Stimulated activated CD8-positive, alpha-beta memory T cell treated with anti-CD3 and anti-CD28 coated beads, Interleukin-4, amount 100 ng/mL, for 1 hour (primary cell): ENCODE measurements at places on chromosomes 2 and 18.

DNA sequence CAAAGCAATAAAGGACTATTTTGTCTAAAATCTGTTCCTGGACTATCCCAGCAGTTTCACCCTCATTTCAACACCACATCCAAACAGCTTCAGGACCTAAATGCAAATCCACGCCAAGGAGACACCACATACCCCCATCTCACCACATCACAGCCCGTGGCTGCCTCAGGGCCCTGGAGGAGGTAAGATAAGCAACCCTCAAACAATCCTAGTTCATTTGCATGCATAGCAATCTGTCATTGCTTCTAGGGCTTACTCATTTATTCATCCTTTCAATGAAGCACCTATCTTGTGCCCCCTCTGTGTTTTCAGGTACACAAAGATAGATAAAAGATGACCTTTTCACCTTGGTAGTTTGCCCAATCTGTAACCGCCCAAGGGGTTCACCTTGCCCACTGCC, 86.5 kb downstream of the VSNL1 start:
- DNase-seq, result no peak

DNA sequence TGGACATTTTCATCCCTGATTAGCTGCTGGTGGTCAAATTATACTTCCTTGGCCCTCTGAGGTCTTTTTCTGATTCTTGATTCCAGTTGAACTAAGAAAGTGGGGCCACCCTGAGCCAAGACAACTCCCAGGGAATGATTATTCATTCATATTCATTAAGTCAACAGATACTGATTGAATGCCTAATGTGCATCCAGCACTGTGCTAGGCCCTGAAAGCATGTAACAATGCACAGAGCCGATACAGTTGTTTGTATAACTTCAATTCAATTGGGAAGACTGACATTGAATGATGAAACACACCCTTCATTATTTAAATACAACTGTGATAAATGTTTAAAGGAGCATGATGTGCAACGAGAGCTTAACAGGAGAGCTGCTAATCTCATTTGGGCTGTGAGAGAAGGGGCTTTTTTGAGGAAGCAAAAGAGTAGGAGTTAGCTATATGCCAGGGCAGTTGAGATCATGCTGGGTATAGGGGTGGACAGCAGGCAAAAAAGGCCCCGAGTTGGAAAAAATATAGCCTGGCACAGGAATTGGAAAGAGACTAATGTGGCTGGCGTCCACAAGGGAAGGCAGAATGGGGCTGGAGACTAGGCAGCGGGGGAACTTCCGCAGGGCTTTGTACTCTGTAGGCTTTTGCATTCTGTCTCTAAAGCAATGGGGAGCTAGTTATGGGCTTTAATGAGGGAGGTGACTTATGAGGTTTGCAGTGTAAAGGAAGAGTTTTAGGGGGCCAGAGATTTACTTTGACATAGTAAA, 57.2 kb upstream of the ACVR1 start:
- DNase-seq, result no peak

GRCh38 chr2:191869178-191869577, 22.3 kb upstream of the CAVIN2 start:
- DNase-seq, result no peak

DNA sequence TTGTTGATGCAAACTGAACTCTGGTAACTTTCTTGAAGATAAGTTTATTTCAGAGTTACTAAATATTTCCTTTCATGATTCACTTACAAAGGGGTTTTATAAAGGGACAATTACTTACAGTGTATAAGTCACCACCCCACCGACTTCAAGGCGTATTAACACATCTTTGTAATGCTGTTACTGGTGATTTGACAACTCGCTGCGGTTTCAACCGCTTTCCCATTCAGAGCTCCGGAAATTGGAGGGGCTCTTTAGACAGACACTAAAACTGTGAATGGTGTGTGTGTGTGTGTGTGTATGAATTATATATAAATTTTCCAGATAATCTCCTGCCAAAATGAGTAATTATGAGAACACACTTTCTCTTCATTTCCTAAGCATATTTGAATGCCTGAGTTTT, 4.9 kb downstream of the TM4SF20 start:
- DNase-seq, result no peak

- DNase-seq, result no peak
Measured at GRCh38 chr2:212005085-212005671, 533.4 kb downstream of the ERBB4 start.

- no peak for DNase-seq
Measured at GRCh38 chr18:49247781-49248180, 212.7 kb downstream of the DYM start.

- DNase-seq, result no peak
Measured at GRCh38 chr2:205892665-205893259, 193.2 kb downstream of the INO80D start.

- no peak for DNase-seq
Measured at GRCh38 chr2:235658351-235659174, 164.7 kb downstream of the AGAP1 start.

DNA sequence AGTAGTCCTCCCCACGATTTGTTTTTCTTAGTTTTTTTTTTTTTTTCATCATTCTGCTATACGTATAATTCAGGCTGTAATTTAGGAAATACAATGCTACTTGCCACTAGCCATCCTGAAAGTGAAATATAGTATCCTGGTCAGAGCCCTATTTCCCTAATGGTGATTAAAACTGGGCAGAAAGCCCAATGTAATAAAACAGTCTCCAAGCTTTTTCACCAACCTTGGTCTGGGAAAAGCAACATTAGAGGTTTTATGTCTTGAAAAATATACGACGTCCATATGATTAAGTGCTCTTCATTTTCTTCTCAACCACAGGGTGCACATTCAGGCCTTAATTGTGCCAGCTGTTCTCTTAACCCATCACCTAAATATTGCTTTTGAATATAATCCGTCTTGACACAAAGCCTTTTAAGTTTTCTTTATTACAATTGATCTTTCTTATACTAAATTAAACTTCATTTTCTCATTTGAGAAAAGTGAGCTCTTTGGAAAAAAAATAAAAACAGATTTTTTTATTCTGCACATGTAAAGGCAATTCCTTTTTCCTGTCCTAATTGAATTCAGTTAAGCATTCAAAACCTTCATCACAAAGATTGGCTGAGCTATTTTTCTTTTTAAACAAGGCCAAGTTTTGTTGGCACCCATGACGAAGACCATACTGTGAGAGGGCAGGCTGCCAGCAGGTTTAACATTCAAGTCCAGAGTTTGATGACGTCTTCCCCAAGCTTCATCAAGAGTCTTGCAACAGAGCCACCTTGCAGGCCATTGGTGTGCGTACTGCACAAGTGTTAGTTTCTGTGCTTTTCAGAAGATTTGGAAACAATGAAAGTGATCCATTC, 52.7 kb downstream of the MAP2 start:
- DNase-seq, result no peak

DNA sequence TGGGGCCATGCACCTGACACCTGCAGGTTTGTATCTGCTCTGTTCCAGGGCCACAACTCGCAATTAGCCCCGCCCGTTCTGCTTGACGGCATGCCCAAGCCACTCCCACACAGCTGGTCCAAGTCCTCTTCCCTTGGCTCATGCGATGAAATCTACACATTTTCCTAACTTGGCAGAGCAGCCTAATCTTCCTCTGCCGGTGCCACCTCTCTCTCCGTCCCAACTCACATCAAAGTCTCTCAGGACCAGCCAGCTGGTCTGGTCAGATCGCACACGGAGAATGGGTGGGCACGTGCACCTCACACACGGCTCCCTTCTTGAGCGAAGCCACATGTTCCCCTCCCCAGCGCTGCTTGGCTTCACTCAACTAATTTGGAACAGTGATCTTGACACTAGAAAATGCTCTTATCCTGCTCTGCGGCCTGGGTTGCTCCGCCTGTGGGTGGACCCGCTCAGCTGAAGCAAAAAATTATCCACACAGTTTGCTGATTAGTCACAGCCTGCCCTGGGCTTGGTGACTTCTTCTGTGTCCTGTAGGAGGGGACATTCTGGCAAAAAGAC, 176.7 kb downstream of the NRP2 start:
- DNase-seq, result no peak

DNA sequence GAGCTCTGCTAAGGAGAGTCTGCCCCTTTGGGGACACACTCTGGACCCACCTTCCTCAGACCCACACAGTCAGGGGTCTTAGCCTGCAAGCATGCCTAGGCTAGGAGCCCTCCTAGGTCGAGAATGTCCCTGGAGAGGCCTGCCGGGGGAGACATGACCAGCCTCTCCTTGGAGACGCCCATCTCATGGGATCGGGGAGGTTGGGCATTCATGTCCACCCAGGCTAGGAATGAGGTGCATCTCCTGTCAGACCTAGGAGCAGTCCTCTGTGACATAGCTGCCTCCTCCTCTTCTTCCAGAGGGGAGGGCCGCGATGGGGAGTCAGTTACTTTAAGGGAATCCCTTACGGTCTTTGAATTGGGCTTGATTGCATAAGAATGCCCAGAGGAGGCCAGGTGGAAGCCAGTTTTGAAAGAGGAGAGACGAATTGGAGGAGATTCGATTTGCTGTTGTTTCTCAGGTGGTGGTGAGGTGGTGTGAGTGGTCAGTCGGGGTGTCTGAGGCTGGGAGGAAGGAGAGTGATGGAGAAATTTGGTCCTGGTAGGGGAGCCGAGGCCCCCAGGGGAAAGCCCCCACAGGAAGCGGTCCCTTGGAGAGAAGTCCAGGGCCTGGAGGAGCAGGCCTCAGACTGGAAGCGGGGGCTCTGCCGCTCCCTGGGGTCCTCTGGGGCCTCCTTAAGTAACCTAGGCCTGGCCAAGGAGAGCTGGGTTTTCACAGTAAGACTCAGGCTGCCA, 241.3 kb downstream of the DYSF start:
- DNase-seq, result no peak

DNA sequence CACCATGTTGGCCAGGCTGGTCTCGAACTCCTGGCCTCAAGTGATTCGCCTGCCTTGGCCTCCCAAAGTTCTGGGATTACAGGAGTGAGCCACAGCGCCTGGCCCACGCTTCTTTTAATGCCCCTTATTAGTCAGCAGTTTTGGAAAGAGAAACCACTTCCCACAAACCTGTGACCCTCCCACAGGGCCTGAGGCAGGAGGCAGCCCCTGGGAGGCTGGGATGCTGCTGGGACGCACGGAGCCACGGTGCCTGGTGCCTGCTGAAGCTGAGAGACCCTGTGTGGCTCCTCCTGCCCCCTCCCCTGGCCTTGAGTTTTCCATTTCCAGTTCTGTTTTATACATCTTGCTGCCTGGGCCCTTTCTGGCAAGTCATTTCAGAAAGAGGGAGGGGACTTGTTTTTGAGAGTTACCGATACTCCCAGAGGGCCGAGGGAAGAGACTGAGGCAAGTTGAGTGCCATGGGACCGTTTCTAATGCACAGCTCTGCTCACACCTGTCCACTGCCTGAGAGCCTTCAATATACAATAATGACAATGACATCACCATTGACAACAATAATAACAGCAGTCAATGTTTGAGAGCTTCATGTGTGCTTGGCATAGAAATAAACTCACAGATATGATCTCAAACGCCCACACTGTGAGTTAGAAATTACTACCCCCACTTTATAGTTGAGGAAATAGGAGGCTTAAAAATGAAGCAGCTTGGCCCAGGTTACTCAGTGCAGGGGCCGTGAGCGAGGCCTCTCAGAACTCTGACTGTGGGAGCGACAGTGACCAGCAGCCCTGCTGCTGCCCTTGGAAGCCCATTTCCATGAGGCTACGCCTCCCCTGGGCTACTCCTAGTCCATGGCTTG, 78.1 kb upstream of the YWHAQ start:
- DNase-seq, result no peak

DNA sequence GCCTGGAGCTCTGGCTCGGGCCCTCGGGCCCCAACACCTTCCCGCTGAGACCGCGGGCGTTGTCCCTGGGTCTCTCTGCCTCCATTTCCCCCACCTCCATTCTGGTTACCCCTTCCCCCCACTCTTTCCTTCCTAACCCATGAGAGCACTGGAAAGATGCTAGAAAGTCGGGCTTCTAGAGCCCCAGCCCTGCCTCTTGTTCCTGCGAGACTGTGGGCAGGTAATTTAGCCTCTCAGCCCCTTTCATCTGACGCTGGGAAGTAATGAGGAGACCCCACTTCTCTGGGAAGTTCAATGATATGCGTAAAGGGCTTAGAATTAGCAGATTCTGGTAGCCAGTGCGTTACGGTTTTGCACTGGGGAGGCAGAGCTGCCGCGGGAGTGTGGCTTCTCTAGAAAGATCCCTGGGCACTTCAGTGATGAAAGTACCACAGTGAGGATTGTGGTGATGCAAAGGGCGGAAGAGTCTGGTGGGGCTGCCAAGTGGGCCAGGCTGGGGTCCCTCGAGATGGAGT, 16.2 kb upstream of the ECEL1 start:
- DNase-seq, result no peak

GRCh38 chr2:189312643-189313042, 128.6 kb upstream of the WDR75 start:
- DNase-seq, result no peak

GRCh38 chr2:148674063-148675020, 29.8 kb downstream of the EPC2 start:
- DNase-seq, result no peak

- no peak for DNase-seq
Measured at GRCh38 chr18:12786669-12787068, 83.8 kb downstream of the PSMG2 start.

DNA sequence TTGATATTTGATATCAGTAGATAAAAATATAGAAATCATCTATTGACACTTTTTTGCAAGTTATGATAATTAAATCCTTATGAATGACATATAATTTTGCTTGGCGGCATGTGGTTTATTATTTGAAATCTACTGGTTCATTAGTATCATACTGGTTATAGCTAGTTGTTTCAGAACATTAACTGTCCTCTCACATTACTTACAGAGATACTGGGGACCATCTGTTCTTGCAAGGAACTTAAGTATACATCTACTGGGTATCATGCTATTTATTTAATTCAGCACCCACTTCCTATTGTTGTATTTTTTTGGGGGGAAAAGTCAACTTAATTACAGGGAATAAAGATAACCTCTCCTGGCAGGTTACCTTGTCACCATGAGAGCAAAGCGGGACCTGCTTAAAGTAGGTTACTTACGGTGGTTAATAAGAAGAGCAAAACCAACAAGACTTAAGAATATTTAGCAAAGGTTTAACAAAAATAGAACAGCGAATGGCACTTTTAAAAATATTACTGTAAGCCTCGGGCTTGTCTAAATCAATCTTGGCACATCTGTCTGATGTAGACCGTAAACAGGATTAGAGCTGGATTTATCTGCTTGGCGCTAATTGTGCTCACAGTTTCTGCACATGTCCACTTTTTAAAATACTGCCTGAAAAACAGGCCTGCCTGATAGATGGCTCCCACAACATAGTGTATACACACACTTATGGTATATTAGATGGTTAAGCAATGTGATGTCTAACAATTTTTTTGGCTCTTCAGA, 41.8 kb downstream of the CERKL start:
- DNase-seq, result no peak

DNA sequence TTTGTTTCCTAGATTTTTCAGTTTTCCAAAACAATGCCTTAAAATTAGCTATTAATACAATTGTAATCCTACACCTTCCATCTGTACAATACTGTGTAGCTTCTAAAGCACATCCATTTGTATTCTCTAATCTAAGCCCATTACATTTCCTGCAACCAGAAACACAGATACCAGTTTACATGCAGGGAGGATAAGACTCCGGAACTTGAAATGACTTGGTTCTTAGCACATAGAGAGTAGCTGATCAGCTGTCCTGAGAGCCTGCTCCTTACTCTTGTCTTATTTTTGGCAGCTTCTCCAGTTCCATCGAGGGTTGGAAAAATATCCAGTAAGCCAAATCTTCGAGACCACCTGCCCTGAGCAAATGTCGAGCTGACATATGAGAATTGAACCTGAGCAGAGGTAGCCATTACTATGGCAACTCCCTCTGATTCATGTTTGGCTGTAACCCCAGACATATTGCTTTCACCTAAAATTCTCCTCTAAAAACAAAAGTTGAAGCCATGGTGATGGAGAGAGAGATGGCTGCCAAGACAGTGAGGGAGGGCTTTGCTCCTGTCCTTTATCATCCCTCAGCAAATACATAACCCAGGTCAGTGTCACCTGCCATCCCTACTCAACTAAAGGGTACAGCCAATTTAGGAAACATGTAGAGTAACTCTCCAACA, 542.8 kb downstream of the IRS1 start:
- DNase-seq, result no peak
